ENCODE measurements at places on chromosomes 3 and 15.

DNA sequence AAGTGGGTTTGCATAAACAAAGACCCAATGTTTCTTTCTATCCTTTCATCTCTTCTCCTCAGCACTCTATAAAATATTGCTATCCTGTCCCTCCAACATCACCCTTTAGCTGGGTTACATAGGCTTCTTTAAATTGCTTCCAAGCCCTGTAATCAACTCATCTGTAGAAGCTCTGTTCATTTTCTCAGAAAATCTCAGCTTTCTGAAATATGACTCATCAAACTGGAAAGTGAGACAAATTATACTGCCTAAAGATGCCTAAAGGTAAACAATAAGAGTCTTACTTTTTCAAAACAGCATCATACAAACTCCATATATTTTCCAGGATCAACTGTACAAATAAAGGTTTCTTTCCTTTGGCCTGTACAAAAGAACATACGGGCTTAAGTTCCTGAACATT, 33.8 kb downstream of the EFL1 start:
- no peak for DNase-seq

GRCh38 chr3:135513106-135514059, 452.1 kb upstream of the PPP2R3A start:
- DNase-seq = peak; percentile 72

- DNase-seq = no peak
Measured at GRCh38 chr3:129248286-129248979, 973 bp upstream of the COPG1 start.

GRCh38 chr15:43776101-43776717, 557 bp downstream of the ELL3 start:
- DNase-seq = no peak

GRCh38 chr3:11392014-11392859, 120.0 kb downstream of the ATG7 start:
- DNase-seq = peak; percentile 33

DNA sequence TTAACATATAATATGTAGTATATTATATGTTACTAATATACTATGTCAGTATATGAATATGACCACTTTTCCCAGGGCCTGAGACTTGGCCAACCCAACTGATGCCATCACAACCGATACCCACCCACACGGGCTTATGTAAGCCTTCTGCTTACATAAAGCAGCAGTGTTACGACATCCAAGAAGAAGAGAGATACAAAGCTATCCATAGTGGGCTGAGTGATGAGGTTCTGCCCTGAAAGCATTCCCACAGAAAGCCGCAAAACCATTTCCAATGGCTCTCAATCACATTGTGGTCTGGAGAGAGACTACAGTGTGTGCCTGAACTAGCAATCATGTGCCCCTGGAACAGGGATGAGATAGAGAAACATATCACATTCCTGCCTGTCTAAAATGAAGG, 177.9 kb downstream of the PLOD2 start:
- DNase-seq = no peak

- no peak for DNase-seq
Measured at GRCh38 chr15:25242166-25242879, 196.5 kb downstream of the UBE3A start.

DNA sequence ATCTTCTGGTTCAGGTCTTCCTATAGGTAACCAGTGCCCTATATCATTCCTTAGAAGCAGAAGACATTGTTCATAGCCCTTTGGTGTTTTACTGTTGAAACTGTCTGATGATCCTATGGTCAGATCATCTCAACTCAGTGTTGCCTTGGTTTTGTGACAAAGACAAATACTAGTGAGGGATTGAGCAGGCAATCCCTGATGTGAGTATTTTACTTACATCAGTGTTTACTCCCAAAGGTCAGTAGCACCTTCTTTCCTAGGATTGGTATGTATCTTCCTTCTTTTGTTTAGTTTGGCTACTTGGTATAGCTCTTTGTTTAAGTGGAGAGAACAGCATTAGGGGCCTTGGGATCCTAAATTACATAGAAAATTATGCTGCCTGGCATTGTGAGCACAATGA, 41.1 kb downstream of the BBS4 start:
- DNase-seq = no peak

- no peak for DNase-seq
Measured at GRCh38 chr3:75110741-75111140, 496.3 kb upstream of the CNTN3 start.

GRCh38 chr3:62260655-62261054, 112.7 kb downstream of the FEZF2 start:
- no peak for DNase-seq

- no peak for DNase-seq
Measured at GRCh38 chr3:190180268-190180667, 59.6 kb upstream of the P3H2 start.

- DNase-seq = no peak
Measured at GRCh38 chr3:123385001-123385401, 63.9 kb downstream of the ADCY5 start.

- no peak for DNase-seq
Measured at GRCh38 chr3:55559500-55560423, 72.7 kb upstream of the WNT5A start.

- no peak for DNase-seq
Measured at GRCh38 chr15:36903195-36903594, 197.2 kb downstream of the MEIS2 start.

DNA sequence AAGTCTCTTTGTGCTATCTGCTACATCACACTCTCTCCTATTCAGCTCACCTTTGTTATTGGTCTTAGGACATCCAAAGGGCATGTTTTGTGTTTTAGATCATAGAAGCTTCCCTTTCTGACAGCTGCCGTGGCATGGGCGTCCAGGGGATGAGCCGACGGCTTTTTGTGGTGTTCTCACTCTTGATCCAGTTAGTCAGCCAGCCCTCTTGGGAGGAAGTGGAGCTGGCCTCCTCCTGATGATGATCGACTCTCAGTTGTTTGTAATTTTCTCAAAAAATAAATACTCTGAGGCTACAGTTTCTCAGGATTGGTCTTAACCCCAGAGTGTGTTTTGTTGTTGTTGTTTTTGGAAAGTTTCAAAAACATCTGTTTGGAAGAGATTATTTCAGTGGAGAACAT, 34.4 kb downstream of the BOC start:
- DNase-seq = no peak

DNA sequence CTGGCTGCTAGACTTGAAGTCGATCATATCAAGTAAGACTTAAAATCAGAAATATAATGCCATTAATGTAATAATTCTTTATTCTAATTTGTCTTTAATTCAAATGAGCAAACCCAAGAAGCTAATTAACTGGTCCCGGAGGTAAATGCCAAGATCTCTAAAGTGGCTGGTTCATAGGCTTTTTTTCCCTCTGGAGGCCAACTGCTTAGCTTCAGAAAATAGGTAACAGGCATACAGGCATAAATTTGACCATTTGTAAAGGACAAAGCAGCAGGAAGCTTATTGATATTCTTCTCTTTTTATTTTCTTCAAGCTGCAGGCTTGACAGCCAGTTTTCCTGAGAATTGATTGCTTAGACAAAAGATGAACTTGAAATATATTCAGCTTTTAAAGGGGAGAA, 158.6 kb upstream of the RAP2B start:
- DNase-seq = no peak

DNA sequence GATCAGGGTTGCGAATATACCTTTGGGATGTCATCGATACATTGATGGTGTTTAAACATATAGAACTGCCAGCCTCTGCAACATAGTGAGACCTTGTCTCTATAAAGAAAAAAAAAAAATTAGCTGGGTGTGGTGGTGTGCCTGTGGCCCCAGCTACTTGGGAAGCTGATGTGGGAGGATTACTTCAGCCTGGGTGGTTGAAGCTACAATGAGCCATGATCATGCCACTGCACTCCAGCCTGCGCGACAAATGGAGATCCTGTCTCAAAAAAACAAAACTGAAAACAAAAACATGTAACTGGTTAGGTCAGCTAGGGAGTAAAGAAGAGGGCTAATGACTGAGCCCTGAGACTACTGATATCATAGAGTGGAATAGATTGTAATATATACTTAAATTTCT, 30.7 kb upstream of the MGA start:
- DNase-seq = no peak

- peak; percentile 91 for DNase-seq
Measured at GRCh38 chr15:33700695-33701303, 267.5 kb upstream of the CHRM5 start.

DNA sequence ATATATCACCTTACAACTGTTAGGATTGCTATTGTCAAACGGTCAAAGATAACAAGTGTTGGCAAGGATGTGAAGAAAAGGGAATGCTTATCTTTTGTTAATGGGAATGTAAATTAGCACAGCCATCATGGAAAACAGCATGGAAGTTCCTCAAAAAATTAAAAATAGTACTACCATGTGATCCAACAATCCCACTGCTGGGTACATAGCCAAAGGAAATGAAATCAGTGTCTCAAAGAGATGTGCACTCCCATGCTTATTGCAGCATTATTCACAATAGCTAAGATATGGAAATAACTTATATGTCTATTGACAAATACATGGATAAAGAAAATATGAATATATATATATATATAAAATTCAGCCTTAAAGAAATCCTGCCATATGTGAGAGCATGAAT, 274.6 kb downstream of the EDEM1 start:
- no peak for DNase-seq

- DNase-seq = no peak
Measured at GRCh38 chr3:104032283-104032682, 1334.4 kb upstream of the ALCAM start.

- no peak for DNase-seq
Measured at GRCh38 chr15:90572893-90573292, 43.2 kb downstream of the CRTC3 start.

DNA sequence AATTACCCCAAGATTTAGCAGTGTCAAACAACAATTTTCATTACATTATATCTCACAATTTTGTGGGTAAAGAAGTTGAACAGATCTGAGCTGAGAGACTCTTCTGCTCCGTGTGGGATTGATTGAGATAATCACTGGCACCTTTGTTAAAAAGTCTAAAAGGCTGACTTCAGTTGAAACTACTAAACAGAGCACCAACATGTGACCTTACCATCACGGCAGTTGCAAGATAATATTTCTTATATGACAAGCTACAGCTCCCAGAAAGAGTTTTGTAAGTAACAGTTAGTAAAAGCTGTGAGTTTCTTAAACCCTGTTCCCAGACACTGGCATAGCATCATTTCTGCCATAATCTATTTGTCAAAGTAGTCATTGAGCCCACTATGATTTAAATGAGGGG, 25.0 kb downstream of the CGGBP1 start:
- peak; percentile 73 for DNase-seq

GRCh38 chr3:49529567-49529966, 24.7 kb upstream of the BSN start:
- DNase-seq = no peak

DNA sequence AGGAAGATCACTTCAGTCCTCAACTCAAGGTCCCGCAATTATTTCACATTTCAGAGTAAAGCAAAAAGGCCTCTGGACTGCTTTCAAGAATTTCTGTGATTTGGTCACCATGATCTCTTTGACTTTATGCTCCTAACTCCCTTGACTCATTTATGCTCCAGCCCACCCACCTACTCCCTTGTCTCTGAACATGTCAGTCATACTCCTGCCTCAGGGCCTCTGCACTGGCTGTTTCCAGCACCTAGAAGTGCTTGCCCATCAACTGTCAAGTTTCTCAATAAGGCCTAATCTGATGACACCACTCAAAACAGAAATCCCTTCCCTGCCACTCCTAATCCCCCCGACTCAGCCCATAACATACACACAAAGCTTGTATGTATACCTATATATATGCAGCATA, 36.1 kb upstream of the CSPG5 start:
- no peak for DNase-seq

DNA sequence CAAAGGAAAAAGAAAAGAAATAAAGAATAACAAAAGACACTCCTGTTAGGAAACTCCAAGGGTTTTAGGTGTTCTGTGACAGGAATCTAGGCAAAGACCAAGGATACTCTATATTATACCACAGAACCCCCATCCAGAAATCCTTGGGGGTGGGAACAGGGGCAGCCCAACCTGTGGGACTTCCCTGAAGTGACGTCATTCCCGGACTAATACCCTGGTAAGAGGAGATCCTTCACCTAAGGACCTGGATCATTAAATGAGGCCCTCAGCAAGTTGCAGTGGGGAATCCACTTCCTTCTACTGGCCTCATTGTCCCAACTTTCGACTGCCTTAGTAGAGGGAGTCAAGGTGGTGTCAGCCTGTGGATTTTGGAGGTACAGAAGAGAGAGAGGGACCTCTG, 41.1 kb upstream of the ZNF148 start:
- DNase-seq = no peak

GRCh38 chr15:48875241-48875960, 2.5 kb upstream of the EID1 start:
- DNase-seq = no peak

GRCh38 chr3:94036909-94037507, 8.6 kb upstream of the STX19 start:
- DNase-seq = peak; percentile 48

GRCh38 chr15:36501063-36501678, 78.3 kb upstream of the CDIN1 start:
- peak; percentile 67 for DNase-seq

- DNase-seq = no peak
Measured at GRCh38 chr3:86800116-86800515, 190.8 kb downstream of the VGLL3 start.

GRCh38 chr15:31477851-31478701, 151.4 kb downstream of the KLF13 start:
- no peak for DNase-seq

DNA sequence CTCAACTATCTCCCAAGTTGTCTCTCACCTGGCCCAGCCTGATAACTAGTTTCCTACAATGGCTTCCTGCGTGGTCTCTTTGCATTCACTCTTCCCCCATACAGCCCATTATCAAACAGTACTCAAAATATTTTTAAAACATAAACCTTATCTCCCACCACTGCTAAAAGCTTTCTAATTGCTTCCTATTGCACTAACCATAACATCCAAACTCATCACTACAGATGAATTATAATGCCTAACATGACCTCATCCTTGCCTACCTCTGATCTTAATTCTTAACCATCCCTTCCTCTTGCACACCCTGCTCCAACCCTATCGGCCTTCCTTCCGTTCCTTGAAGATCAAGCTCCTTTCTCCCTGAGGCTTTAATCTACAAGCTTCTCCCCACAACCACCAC, 17.0 kb downstream of the ACAP2 start:
- peak; percentile 38 for DNase-seq

- DNase-seq = no peak
Measured at GRCh38 chr3:138625707-138626365, 17.3 kb downstream of the FAIM start.

DNA sequence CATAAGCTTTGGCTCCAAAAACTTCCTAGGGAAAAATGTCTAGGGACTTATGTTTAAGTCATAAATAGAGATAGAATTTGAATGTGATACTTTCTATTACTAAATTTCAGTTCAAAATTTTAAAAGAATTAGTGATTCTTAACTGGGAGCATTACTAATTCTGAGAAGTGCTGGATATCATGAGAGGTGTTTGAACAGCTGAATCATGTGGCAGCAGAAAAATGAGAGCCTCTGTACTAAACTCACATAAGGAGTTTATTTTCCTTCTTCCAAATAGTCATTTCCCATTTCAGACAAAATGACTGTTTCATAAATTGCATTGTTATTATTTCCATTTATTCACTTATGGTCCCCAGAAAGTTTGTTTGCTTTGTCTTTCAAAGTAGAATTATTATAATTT, 62.7 kb downstream of the SLMAP start:
- no peak for DNase-seq

GRCh38 chr15:78052001-78052401, 25.5 kb downstream of the TBC1D2B start:
- DNase-seq = peak; percentile 54

GRCh38 chr3:127068871-127069270, 86.0 kb downstream of the PLXNA1 start:
- DNase-seq = no peak

Measured in hematopoietic multipotent progenitor cell treated with erythropoietin and hydrocortisone succinate and interleukin-3 and kit ligand, for 4 days (in vitro differentiated cells).